Hypothalamus (tissue), 51 donors: ENCODE measurements at places on chromosomes 16 and 17.

- no peak for DNase-seq
Observed at GRCh38 chr16:68909099-68909733, 65.9 kb downstream of the TANGO6 start.

- DNase-seq: no peak
Observed at GRCh38 chr16:361872-362701, 8.3 kb downstream of the MRPL28 start.

- DNase-seq: no peak
Observed at GRCh38 chr17:30819971-30820705, 4.4 kb downstream of the CRLF3 start.

- no peak for DNase-seq
Observed at GRCh38 chr17:82810644-82811430, 29.0 kb downstream of the ZNF750 start.
